ENCODE measurements at places on chromosomes 1 and 21. TPM values are rescaled to one million over a fixed set of nuclear protein-coding genes. Genes with fewer than 3 reads are reported as not detected.

The RNU1-2 gene
- under 0.01 TPM for total RNA-seq

The ETV3L gene
- total RNA-seq, result not detected

The FAM72C gene
- 0.09 TPM for total RNA-seq

The CFAP107 gene
- total RNA-seq, result not detected

The AMY1A gene
- not detected for total RNA-seq

The OR6K3 gene
- not detected for total RNA-seq

The KLHDC7A gene
- total RNA-seq, result not detected

The DHRS3 gene
- total RNA-seq, result 71.6 TPM

The CASQ1 gene
- not detected for total RNA-seq

The TMEM269 gene
- total RNA-seq, result under 0.01 TPM

The CNKSR1 gene
- total RNA-seq, result 1.8 TPM

The SYT2 gene
- not detected for total RNA-seq

The IER5 gene
- 20.9 TPM for total RNA-seq

The OR14A16 gene
- not detected for total RNA-seq

The ORC1 gene
- total RNA-seq, result 0.35 TPM

The NAV1 gene
- 56.9 TPM for total RNA-seq

The RNU5D-1 gene
- total RNA-seq, result not detected

The SLC6A9 gene
- total RNA-seq, result 16.0 TPM

The MYOG gene
- 8.9 TPM for total RNA-seq

The CSF3R gene
- total RNA-seq, result not detected

The DMBX1 gene
- not detected for total RNA-seq

The MIXL1 gene
- total RNA-seq, result not detected

The HSD3B1 gene
- not detected for total RNA-seq

The PADI4 gene
- total RNA-seq, result not detected

The CLDN17 gene
- not detected for total RNA-seq

The FNDC5 gene
- total RNA-seq, result 2.9 TPM

The PFDN2 gene
- total RNA-seq, result 49.1 TPM

The VAV3 gene
- not detected for total RNA-seq

The BACE2 gene
- total RNA-seq, result 34.5 TPM

The INKA2 gene
- 4.1 TPM for total RNA-seq

The KRTAP7-1 gene
- not detected for total RNA-seq

The PRKCZ gene
- total RNA-seq, result 3.0 TPM

The RIMKLA gene
- not detected for total RNA-seq

The CHIA gene
- total RNA-seq, result not detected

The RIMS3 gene
- total RNA-seq, result 0.82 TPM

The ZNF593OS gene
- total RNA-seq, result not detected

The PRAMEF17 gene
- total RNA-seq, result not detected

The NGF gene
- 22.8 TPM for total RNA-seq

The LGR6 gene
- total RNA-seq, result not detected

The HSPG2 gene
- total RNA-seq, result 311 TPM

The TSTD1 gene
- total RNA-seq, result 37.9 TPM

The UTS2 gene
- not detected for total RNA-seq

The FAM72B gene
- total RNA-seq, result 0.58 TPM

The POU3F1 gene
- total RNA-seq, result not detected

The SHISAL2A gene
- total RNA-seq, result 1.6 TPM

The RCSD1 gene
- 1.7 TPM for total RNA-seq

The C1orf53 gene
- 14.1 TPM for total RNA-seq

The LMOD1 gene
- total RNA-seq, result 8.6 TPM

The OR2T33 gene
- not detected for total RNA-seq

The AGBL4 gene
- not detected for total RNA-seq

The ADCY10 gene
- total RNA-seq, result not detected

The OR10Z1 gene
- not detected for total RNA-seq
